ENCODE measurements at places on chromosomes 16 and 17. TPM values are rescaled to one million over a fixed set of nuclear protein-coding genes. Genes with fewer than 3 reads are reported as not detected.

GALR2 gene
- 2.2 TPM for total RNA-seq

- H3K27me3 ChIP-seq: no peaks in the 10 kb centered on the region
- H3K36me3 ChIP-seq: no peaks in the 10 kb centered on the region
- no peak for DNase-seq
- no peak overlapping the region for H3K4me3 ChIP-seq
Observed at GRCh38 chr16:57266531-57267260, 17.8 kb downstream of the PLLP start.

DNA sequence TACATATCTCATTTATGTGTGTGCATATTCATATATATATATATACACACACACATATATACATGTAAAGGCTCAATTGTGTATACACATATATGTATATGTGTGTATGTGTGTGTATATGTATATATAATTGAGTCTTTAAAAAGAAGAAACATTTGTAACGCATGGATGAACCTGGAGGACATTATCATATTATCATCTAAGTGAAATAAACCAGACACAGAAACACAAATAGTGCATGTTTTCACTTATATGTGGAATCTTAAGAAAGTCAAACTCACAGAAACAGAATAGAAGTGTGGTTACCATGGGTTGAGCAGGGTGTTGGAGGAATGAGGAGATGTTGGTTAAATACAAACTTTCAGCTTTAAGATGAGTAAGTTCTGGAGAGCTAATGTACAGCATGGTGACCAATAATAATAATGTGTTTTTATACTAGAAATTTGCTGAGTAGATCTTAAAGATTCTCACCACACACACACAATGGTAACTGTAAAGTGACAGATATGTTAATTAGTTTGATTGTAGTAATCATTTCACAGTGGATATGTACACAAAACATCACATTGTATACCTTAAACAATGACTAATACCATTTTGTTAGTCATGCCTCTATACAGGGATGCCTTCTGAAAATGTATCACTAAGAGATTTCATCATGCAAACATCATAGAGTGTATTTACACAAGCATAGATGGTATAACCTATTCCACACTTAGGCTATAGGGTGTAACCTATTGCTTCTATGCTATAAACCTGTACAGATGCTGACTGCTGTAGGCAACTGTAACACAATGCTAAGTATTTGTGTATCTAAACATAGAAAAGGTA, 132.6 kb upstream of the CACNG5 start:
- no peaks in the 10 kb centered on the region for H3K36me3 ChIP-seq
- no peaks in the 10 kb centered on the region for H3K27me3 ChIP-seq
- no peak overlapping the region for H3K4me3 ChIP-seq
- H3K27ac ChIP-seq: no peak overlapping the region

DNA sequence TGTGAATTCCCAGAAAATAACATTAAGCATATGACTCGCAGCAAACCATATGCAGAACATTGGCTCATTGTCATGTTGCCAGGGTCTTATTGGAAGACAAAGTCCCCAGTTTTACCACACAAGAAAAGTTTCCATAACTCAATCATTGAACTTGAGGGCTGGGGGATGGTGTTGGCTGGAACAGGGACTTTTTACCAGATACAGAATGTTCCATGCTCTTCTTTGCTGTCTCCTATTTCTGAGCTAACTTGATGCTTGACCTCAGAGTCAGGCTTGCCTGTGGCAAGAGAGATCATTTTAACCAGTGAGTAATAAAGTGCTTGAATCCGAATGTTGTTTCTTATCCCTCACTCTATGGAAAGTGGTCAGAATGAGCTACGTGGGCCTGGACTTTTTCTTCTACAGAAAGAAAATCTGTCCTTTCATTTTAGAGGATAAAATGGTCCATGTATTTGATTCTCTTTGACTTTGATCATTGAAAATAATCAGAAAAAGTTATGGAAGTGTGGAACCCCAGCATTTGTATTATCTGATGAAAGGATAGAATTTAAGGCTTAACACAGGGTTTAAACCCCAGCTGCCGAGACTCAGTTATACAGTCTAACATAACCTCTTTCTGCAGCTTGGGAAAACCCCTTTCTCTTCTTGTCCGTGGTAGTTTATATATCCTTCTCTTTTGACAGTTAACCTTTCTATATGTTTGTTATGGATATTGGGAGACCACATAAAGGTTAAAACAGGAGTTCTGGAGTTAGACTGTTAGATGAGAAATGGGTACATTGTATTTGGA, 67.0 kb downstream of the TUBD1 start:
- H3K27me3 ChIP-seq: no peaks in the 10 kb centered on the region
- no peak overlapping the region for H3K4me3 ChIP-seq
- no peak for DNase-seq
- H3K4me1 ChIP-seq: peaks cover 24% of the 10 kb centered on the region
- no peaks in the 10 kb centered on the region for H3K36me3 ChIP-seq
- peak overlapping the region; percentile 23 for H3K27ac ChIP-seq

DNA sequence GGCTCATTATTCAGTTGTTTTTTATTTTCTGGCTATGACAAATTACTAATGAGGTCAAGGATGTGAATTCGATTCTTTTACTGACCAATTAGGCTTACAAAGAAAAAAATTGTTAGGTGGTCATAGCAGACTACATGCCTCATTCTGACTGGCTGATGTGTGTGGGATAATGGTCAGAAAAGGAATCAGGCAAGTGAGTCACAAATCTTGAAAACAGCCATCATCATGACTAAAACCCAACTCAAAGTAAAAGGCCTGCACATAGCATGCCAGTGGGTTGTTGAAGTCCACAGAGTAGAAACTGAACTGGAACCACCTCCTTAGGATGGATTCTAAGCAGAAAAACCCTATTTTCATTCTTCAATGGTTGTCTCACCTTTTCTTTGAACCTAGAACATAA, 8.6 kb downstream of the RPGRIP1L start:
- H3K27me3 ChIP-seq: no peaks in the 10 kb centered on the region
- no peak overlapping the region for H3K27ac ChIP-seq
- no peaks in the 10 kb centered on the region for H3K36me3 ChIP-seq
- no peak overlapping the region for H3K4me3 ChIP-seq
- DNase-seq: no peak

DNA sequence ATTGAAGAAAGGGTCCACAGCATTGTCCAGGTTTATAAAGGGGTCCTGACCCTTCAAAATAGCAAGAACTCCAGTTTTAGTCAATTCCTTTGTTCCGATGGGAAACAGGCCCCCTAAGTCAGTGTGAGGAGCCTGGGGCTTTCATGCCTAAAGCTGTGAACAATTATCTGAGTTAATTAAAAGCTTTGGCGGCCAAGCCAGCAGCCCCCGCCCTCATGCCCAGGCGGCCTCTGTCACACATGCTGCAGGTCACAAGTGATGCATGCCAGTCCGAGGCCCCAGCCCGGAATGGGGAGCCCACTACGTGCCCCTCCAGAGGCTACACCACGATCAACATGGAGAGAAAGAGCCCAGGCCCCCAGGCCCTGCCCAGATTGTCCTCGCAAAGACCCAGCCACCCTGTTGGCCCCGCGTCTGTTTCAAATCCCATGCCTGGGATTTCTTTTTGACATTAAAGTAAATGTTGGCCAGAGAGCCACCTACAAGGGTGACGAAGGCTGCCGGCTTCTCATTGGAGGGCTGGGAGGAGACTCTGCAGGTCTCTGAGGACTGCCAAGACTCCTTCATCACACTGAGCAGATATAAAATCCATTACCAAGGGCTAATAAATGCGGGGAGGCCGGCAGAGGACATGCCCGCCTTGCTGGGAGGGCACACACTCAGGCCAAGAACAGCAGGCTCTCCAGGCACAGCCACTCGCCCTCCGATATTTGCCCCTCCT, 14.5 kb upstream of the PITPNM3 start:
- H3K27ac ChIP-seq: no peak overlapping the region
- H3K4me1 ChIP-seq: peaks cover 16% of the 10 kb centered on the region

DNA sequence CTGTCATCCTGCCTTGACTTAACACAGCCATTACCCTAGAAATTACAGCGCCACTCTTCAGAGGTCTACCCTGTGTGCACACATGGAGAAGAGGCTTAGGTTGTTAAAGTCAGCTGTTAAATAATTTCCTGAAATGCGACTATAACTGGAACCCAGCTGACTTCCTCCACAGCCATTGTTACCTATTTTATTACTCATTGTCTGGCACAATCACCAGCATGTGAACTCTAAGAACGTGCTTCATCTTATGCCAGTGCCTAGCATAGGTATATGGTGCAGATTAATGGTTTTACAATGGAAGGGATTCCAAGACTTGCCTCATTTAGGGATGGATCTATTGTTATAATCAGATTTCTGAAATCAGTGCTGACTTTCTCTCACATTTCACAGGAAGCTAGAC, 11.9 kb downstream of the RDM1 start:
- DNase-seq: no peak
- H3K27me3 ChIP-seq: no peaks in the 10 kb centered on the region
- H3K27ac ChIP-seq: no peak overlapping the region
- no peaks in the 10 kb centered on the region for H3K4me1 ChIP-seq
- no peak overlapping the region for H3K4me3 ChIP-seq

GRCh38 chr17:57357392-57357784, 101.1 kb downstream of the MSI2 start:
- H3K27ac ChIP-seq: peak overlapping the region; percentile 11
- H3K4me1 ChIP-seq: peaks cover 28% of the 10 kb centered on the region
- no peaks in the 10 kb centered on the region for H3K27me3 ChIP-seq
- no peaks in the 10 kb centered on the region for H3K36me3 ChIP-seq
- DNase-seq: no peak

- peaks cover 5% of the 10 kb centered on the region for H3K4me1 ChIP-seq
- no peak overlapping the region for H3K27ac ChIP-seq
- no peaks in the 10 kb centered on the region for H3K36me3 ChIP-seq
- DNase-seq: no peak
- no peak overlapping the region for H3K4me3 ChIP-seq
Observed at GRCh38 chr17:71963351-71963750, 157.5 kb upstream of the SOX9 start.

DNA sequence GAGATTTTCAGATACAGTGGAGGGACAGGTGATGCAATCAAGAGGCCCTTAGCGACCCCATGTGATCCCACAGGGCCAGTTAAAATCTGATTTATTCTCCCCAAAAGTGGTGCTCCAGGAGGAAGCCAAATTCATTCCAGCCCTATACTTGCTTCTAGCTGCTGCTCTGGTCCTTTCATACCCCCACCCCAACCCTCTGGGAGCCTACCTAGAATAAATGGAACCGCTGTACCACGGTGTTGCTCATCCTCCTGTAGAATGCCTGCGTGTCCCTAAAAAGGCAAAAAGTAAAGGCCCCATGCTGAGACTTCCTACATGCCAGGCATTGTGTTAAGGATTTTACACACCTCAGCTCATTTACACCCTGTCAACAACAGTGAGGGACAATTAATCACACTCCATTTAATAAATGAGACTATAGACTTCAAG, 2.0 kb upstream of the RASL10B start:
- H3K36me3 ChIP-seq: peaks cover 2% of the 10 kb centered on the region
- peaks cover 13% of the 10 kb centered on the region for H3K27me3 ChIP-seq
- H3K27ac ChIP-seq: no peak overlapping the region
- peaks cover 31% of the 10 kb centered on the region for H3K4me1 ChIP-seq
